ENCODE measurements at places on chromosomes 16 and 17.

GRCh38 chr17:50154604-50155003 is 4.1 kb upstream of the PPP1R9B start:
- no peak for DNase-seq

- no peak for DNase-seq
Measured at GRCh38 chr16:85018529-85019236, 7.3 kb upstream of the ZDHHC7 start.

GRCh38 chr17:36592316-36592715 is 637 bp downstream of the DHRS11 start:
- DNase-seq = peak; percentile 88

DNA sequence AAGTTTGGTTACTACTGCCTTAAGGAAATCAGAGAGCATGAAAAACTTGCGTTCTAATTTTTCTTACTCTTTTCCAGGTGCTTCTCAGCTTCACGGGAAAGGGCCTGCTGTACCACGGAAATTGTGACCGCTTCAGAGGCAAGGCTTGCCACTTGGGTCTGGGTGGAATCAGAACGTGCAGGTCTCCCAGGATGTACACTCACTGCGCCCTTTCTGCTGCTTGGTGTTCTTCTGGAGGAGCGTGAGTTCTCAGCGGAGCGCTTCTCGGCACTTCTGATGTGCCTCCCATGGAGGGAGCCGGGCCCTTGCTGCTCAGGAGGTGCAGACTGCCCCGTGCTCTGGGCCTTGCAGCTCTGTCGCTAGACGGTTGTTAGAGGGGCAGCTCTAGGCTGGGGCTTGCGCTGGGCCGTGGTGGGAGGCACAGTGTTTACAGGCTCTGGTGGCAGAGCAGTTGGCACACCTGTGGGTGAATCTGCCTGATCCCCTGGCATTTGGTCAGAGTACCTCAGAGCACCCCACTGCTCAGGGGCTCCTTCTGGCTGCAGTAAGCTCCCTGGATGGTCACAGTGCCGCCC is 32.8 kb downstream of the UBN1 start:
- DNase-seq = no peak

GRCh38 chr17:63514477-63514876 is 8.7 kb upstream of the KCNH6 start:
- no peak for DNase-seq

DNA sequence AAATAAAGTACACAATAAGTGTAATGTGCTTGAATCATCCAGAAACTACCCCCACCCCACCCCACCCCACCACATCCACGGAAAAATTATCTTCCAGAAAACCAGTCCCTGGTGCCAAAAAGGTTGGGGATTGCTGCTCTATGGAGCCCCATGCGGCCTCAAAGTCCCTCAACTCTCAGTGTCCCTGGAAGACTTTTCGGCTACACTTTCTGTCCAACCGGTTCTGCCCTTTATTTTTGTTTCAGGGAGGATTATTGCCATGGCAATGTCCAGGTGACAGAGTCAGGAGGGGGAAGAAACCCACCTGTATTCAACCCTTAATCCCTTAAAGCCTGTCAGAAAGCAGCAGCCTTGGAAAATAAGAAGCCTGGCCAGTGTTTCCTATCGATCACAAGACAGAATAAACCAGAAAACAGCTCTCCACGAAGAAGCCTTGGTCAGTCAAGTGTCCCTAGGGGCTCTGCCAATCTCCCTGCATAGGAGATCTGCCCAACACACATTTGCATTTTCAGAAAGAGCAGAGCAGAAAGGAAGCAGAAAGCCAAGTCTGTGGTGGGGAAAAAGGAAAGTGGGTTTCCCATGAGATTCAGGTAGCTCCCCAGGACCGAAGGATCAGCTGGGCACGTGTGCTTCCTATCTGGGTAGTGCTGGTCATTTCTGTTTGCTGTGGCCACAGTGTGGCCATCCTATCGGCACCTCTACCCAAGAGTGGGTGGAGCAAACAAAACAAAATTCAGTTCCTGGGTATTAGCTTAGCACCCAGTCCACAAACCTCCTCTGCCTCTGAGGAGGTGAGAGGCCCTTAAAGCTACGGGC is 342.7 kb downstream of the SOX9 start:
- no peak for DNase-seq

- no peak for DNase-seq
Measured at GRCh38 chr16:80974649-80975376, 31.9 kb downstream of the CMC2 start.

GRCh38 chr17:73535746-73536145 is 108.5 kb downstream of the SDK2 start:
- no peak for DNase-seq

- no peak for DNase-seq
Measured at GRCh38 chr16:50960517-50961202, 190.4 kb downstream of the SALL1 start.

DNA sequence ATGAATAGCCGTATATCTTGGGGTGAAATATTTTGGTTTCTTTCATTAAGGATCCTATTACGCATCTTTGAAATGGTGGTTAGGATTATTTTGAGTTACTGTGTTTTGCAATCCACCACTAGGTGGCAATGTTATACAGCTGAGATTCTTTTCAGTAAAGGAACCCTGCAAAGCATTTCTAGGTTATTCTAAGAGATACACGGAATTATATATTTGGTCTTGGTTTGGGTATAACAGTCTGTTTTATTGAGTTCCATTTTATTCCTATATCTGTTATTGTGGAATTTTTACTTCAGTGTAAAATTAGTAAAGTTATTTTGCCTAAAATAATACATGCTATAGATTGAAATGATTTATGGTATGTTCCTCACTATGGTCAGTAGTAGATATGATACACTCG is 62.9 kb upstream of the CPHXL start:
- DNase-seq = no peak

Data from lower leg skin (tissue), 4 donors.